Stimulated activated CD4-positive, alpha-beta T cell treated with anti-CD3 and anti-CD28 coated beads, TNF-alpha, amount 100 ng/mL, for 24 hours (primary cell): ENCODE measurements at places on chromosomes 13 and 19.

GRCh38 chr13:102556806-102557205 is 40.0 kb upstream of the TPP2 start:
- no peak for DNase-seq

- no peak for DNase-seq
Measured at GRCh38 chr13:79044415-79044814, 361.6 kb downstream of the RBM26 start.

DNA sequence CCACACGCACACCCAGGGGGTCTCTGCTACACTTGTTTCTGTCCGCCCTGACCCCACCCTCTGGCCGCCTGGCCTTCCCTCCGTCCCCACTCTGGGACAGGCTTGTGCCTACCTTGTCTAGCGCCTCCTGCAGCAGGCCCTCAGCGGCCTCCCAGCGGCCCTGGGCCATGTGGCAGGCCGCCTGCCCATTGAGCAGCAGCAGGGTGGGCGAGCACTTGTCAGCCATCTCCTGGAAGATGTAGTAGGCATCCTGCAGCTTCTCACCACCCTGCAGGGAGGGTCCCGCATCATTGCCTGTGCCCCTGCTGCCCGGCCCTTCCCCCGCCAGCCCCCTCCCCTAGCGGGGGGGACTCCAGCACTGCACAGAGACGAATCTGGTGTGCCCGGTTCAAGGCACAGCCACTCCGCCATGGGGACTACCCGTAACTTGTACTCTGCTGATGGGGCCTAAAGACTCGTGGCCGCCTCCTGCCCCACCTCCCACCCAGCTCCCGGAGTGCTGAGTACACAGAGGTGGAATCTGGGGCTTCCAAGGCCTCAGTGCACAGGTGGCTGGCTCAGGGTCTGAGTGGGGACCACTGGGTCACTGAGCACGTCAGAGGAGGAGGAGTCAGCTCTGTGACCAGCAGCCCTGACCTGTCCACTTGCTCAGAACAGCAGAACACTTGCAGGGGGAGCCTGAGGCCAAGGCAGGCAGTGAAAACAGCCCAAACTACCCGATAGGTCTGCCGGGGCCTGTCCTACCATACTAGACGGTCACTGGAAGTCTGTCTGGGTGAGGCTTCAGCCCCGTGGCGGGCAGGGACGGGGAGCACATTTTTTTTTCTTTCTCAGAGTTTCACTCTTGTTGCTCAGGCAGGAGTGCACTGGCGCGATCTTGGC is 7.4 kb upstream of the CERS1 start:
- no peak for DNase-seq

- no peak for DNase-seq
Measured at GRCh38 chr19:49907745-49908446, 11.2 kb upstream of the IL4I1 start.

- DNase-seq, result no peak
Measured at GRCh38 chr19:32719611-32720059, at the start of gene TDRD12. Gene TDRD12 (plus strand): TSS chr19:32719767. CDS start chr19:32720073, 306 bp downstream.

- no peak for DNase-seq
Measured at GRCh38 chr19:7979011-7979410, 26.4 kb downstream of the ELAVL1 start.

DNA sequence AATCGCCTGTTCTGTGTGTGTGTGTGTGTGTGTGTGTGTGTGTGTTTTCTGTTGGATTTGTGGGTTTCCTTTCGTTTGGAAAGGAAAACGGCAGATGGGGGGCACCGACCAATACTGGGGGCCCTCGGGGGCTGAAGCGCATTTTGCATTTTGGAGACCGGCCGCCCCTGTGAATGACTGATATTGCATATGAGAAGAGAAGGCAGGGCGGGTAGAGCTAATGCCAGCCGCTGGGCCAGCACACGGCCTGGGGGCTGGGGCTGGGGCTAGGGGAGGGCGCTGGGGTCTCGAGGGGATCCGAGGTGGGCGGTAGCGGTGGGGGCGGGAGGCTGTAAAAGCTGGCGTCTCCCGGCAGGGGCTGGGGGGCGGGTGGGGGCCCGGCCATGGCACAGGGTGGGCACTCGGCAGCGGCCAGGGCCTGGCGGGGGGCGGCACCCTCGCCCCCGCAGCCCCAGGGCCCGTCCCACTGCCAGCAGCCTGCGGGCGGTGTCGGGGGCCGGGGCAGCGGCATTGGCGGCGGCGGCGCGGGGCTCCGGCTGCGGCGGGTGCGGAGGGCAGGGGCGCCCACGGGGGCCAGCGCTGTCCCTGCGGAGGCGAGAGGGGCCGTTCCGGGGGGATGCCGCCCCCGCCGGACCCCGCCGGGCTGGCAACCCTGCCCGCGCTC is 11.2 kb downstream of the ANO8 start:
- no peak for DNase-seq

- no peak for DNase-seq
Measured at GRCh38 chr13:36815062-36815461, 4.0 kb upstream of the RFXAP start.

- peak; percentile 34 for DNase-seq
Measured at GRCh38 chr19:19782783-19783182, 38.8 kb downstream of the ZNF506 start.

GRCh38 chr19:51702825-51703574 is 9.9 kb downstream of the SPACA6 start:
- DNase-seq, result no peak
